Endothelial cell (in vitro differentiated cells): ENCODE measurements at places on chromosomes 2 and 18.

GRCh38 chr2:234158812-234159211, 108.3 kb downstream of the SPP2 start:
- DNase-seq, result no peak

GRCh38 chr2:152342259-152343046, 7.5 kb downstream of the FMNL2 start:
- no peak for DNase-seq

GRCh38 chr2:73072416-73072815, 904 bp upstream of the SFXN5 start:
- DNase-seq, result no peak

- DNase-seq, result no peak
These were observed 220.1 kb upstream of the NCKAP5 start for GRCh38 chr2:133788386-133788785.

DNA sequence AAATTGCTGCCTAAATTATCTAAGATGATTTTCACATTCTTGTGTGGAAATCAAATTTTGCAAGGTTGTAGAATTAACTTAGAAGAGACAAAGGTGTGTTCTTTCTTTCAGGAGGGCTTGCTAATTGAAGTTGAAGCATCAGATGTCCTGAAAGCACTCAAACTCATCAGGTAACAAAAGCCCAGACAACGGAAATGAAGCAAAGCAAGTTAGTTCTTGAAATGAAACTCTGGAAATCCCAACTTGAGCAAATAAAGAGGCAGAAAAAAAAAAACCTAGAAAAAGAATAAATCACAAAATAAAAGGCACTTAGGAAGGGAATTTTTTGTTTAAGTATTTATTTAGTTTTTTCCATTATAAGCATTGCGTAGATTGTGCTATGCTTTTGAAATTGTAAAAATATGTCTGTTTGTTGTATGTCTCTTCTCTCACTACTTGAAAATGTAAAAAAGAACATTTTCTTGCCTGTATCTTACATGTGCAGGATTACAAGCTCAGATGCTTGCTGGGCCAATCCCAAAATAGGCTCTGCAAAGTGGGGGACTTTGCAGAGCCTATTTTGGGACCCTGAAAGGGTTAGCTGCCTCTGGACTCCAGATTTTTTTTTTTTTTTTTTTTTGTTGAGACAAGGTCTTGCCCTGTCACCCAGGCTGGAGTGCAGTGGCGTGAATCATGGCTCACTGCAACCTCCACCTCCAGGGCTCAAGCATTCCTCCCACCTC, 46.7 kb downstream of the FAM161A start:
- no peak for DNase-seq

- no peak for DNase-seq
These were observed 33.3 kb downstream of the KIAA1328 start for GRCh38 chr18:36862182-36862581.

DNA sequence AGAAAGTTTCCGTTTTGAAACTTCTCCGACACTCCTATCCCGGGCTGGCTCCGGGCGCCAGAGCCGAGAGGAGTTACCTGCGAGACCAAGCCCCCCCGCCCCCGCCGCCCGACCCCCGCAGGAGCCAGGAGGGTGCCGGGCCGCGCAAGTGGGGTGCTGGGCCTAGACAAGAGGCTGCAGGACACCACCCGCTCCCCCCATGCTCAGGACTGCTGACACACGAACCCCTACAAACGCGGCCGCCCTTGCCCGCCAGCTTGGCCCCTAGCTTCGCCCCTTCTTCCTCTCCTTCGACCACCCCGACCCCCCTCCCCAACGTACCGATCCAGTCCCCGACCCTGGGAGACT, 497 bp downstream of the PLA2R1 start:
- no peak for DNase-seq

DNA sequence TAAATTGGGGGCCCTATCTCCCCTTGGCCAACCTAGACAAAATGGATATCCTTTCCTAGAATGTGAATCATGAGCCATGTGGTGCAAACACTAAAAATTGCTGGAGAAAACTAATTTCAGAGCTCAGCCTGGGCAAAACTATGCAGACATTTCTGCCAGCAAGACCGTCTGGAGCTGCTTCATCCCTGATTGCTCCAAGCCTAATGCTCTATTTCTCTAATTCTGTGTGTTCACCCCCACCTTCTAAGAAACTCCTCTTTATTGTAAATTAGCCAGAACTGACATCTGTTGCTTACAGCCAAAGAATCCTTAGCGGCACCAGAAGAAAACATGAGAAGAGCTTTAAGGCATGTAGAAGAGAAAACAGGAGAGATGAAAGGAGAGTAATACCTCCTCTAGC, 337.7 kb upstream of the CHAC2 start:
- DNase-seq, result no peak

DNA sequence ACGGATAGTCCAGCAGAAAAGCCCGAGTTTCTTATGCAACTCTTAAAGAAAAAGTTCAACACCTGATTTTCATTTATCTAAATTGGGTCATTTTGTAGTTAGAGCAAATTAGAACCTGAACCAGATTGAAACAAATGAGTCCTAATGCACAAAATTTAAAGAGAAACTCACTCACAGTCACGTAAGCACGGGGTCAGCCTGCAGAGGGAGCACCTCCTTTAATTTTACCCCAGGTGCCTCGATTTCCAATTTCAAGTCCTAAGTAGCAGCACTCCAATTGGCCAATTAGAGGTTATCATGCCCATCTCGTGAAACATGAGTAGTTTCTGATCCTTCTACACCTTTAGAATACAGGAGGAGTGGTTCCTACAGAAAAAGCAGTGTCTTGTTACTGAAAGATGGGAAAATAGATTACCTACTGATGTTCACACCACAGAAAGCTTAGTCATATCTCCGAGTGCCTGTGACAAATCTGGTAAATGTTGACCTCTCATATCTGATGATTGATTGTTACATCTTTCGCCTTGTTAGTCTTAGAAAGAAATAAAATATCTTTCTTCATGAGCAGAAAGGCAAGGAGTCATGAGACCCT, 1929.8 kb upstream of the LRRTM1 start:
- DNase-seq, result no peak

DNA sequence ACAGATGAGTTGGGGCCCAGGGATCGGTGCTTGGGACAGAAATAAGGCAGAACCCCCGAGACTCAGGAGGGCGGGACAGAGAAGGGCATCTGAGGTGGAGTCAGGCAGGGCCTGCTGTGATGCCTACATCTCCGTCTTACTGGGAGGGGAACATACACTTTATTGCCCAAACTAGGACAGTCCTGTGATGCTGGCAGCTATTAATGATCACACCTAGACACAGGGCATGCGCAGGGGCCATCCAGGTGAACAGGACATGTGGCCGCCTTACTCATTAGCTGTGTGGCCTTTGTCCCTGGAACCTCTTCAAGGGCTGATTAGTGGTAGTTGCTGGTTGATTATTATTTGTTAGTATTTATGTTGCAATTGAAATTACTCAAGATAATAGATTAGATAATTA, 33.2 kb downstream of the MLPH start:
- no peak for DNase-seq

DNA sequence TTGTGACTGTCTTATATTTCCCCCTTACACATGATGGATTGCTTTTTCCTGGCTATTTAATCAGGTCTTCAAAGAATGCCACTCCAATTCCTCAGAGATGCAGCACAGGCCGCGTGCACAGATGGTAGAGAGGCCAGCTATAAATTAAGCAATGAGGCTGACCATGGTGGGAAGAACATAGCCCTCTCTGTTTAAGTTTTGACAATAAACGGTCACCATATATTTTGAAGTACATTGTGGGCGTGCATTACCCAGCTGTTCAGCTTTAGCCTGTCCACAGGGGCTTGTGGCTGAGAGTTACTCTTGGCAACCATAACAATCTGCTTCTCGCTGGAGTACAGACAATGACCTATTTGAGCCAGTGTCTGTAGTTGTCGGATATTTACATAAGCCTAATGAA, 730.8 kb downstream of the DCC start:
- no peak for DNase-seq

- DNase-seq, result no peak
These were observed 514 bp downstream of the PAX8 start for GRCh38 chr2:113278073-113278741.

- no peak for DNase-seq
These were observed 55.9 kb upstream of the CTLA4 start for GRCh38 chr2:203811491-203812221.

DNA sequence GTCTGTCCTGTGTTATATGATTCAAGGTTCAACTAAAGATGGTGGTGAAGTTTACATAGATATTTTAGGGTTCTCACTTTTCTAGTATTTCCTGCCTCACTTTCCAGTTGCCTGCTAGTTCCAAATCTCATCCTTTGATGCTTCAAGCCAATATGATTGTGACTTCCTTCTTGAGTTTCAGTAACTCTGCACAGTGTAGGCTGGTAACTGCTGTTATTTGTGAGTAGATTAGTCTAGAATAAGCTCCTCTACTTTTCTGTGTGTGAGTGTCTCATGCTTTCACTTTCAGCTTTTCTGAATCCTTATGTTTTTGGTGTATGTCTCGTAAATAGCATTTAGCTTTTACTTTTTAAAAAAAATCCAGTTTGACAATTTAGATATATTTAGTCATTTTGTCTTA, 42.6 kb downstream of the GALNT1 start:
- DNase-seq, result no peak

GRCh38 chr18:55354795-55355194, 233.2 kb downstream of the TCF4 start:
- DNase-seq, result no peak

DNA sequence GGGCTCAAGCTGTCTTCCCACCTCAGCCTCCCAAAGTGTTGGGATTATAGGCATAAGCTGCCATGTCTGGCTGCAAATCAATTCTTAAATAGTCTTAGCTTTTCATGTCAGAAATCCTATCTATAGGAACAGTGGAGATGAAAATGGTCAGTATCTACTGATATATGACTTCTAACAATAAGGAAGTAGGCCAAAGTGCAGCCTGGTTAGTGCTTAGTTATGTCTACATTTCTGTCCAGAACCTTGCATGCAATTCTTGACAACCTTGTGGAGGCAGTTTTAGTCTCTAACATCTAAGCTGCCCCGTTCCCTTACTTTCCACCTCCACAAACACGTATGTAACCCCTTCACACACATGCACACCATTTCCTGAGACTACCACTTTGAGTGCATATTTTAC, 169.2 kb upstream of the SPATS2L start:
- DNase-seq, result no peak

DNA sequence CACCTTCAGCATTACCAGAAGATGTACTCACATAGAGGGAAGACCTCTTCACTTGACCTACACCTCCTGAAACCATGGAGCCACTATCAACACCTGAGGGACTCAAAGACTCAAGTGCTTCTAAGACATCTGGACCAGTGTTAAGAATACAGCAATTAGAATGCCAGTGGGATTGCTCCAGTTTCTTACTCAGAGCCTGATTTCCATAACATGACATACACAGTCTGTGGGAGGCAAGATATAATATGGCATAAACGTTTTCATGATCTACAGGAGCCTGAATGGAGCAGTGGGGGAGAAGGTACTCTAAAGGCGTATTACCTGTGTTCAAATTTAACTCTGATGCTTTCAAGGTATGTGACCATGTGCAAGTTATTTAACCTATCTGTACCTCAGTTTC, 57.2 kb downstream of the ZNF385B start:
- no peak for DNase-seq
